ENCODE measurements at places on chromosomes 12 and 14. TPM values are rescaled to one million over a fixed set of nuclear protein-coding genes. Genes with fewer than 3 reads are reported as not detected.

DNA sequence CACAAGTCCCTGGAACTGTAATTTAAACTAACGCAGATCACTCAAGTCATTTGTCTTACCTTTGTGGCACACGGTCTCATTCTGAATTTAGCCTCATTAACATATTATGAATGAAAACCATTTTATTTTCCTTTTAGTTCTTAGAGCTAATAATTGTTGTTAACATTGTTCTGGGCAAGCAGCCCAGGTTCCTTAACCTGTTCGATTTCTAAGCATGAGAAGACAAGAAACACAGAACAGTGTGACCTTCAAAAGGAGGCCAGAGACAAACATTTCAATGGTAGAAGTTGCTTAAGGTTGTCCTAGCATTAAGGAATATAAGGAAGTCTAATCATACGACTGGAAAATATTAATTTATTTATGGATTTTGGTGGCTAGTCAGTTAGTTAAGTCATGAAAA lies 35.2 kb downstream of the PIWIL1 start:
- no peaks in the 10 kb centered on the region for H3K4me1 ChIP-seq
- no peak overlapping the region for H3K4me3 ChIP-seq
- no peaks in the 10 kb centered on the region for H3K27me3 ChIP-seq
- no peak overlapping the region for H3K27ac ChIP-seq
- DNase-seq, result no peak

- no peaks in the 10 kb centered on the region for H3K27me3 ChIP-seq
- no peak overlapping the region for H3K4me3 ChIP-seq
- no peak for DNase-seq
- no peak overlapping the region for H3K27ac ChIP-seq
- H3K4me1 ChIP-seq, result no peaks in the 10 kb centered on the region
Observed at GRCh38 chr14:72544615-72545387, 349.1 kb downstream of the DPF3 start.

- H3K27me3 ChIP-seq, result no peaks in the 10 kb centered on the region
- peaks cover 13% of the 10 kb centered on the region for H3K4me1 ChIP-seq
- no peak for DNase-seq
- no peak overlapping the region for H3K4me3 ChIP-seq
- no peaks in the 10 kb centered on the region for H3K36me3 ChIP-seq
- no peak overlapping the region for H3K27ac ChIP-seq
Observed at GRCh38 chr12:13114251-13115052, 11.0 kb upstream of the GSG1 start.

GRCh38 chr12:133120385-133121191 lies 9.5 kb downstream of the ZNF891 start:
- H3K27me3 ChIP-seq, result no peaks in the 10 kb centered on the region
- H3K4me1 ChIP-seq, result no peaks in the 10 kb centered on the region
- H3K36me3 ChIP-seq, result no peaks in the 10 kb centered on the region
- no peak overlapping the region for H3K4me3 ChIP-seq
- DNase-seq, result no peak

DNA sequence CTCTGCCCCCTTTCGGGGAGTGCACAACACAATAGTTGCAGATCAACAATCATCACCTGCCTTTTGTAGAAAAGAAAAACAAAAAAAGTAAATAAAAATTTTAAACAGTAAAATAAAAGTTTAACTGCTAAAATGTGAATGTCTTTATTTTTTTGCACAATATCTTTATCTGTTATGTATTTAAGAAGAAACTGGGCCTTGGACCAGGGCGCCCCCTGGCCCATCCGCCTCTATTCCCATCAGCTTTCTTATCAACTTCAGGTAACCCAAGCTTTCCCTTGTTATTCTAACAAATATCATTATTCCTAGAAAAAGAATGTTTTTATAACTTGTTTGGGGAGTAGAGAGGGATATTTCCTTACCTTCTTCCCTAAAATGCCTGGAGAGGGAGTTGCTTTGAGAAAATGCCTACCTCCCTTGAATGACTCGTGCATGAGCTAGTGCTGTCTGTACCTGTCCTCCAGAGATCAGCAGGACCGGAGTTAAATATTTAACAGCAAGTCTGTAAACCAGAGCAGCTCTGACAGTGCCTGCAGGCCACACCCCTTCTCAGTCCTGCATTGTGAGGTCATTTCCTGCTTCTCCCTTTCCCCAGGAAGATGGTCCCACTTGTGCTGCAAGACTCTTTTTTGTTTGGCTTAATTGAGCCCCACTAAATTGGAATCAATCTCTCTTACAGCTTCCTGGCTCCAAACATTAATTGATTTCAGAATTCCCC lies 192.8 kb upstream of the RGS6 start:
- no peak overlapping the region for H3K4me3 ChIP-seq
- peak; percentile 54 for DNase-seq
- no peaks in the 10 kb centered on the region for H3K36me3 ChIP-seq
- peaks cover 4% of the 10 kb centered on the region for H3K4me1 ChIP-seq

GRCh38 chr12:109598428-109598854 lies 24.8 kb downstream of the MVK start:
- DNase-seq, result no peak
- no peaks in the 10 kb centered on the region for H3K27me3 ChIP-seq
- peaks cover 11% of the 10 kb centered on the region for H3K4me1 ChIP-seq
- H3K36me3 ChIP-seq, result no peaks in the 10 kb centered on the region
- H3K4me3 ChIP-seq, result no peak overlapping the region

DNA sequence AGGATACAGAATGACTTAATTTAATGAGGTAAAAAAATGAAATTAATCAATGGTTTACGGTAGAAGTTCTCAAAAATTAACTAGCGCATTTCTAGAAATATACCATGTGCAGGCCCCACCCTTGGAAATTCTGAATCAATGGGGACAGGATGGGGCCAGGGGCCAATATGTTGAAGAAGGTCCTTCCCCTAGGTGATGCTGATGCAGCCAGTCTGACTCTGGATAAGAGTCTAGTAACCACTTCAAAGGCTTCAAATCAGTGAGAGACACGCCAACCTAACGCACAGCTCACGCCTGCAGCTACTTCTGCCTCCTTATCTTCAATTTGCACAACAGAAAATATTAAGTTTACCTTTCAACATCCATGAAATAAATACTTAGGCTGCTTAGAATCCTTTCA lies 14.9 kb downstream of the GIT2 start:
- no peak for DNase-seq
- peaks cover 27% of the 10 kb centered on the region for H3K36me3 ChIP-seq
- H3K4me1 ChIP-seq, result no peaks in the 10 kb centered on the region
- H3K27ac ChIP-seq, result no peak overlapping the region
- H3K27me3 ChIP-seq, result no peaks in the 10 kb centered on the region

GRCh38 chr14:61280526-61281185 lies 482 bp downstream of the TMEM30B start:
- no peak overlapping the region for H3K4me3 ChIP-seq
- no peaks in the 10 kb centered on the region for H3K36me3 ChIP-seq
- no peak for DNase-seq

GRCh38 chr12:28603801-28604200 lies 413.5 kb downstream of the CCDC91 start:
- H3K4me3 ChIP-seq, result no peak overlapping the region
- H3K36me3 ChIP-seq, result no peaks in the 10 kb centered on the region
- DNase-seq, result no peak
- no peaks in the 10 kb centered on the region for H3K27me3 ChIP-seq

DNA sequence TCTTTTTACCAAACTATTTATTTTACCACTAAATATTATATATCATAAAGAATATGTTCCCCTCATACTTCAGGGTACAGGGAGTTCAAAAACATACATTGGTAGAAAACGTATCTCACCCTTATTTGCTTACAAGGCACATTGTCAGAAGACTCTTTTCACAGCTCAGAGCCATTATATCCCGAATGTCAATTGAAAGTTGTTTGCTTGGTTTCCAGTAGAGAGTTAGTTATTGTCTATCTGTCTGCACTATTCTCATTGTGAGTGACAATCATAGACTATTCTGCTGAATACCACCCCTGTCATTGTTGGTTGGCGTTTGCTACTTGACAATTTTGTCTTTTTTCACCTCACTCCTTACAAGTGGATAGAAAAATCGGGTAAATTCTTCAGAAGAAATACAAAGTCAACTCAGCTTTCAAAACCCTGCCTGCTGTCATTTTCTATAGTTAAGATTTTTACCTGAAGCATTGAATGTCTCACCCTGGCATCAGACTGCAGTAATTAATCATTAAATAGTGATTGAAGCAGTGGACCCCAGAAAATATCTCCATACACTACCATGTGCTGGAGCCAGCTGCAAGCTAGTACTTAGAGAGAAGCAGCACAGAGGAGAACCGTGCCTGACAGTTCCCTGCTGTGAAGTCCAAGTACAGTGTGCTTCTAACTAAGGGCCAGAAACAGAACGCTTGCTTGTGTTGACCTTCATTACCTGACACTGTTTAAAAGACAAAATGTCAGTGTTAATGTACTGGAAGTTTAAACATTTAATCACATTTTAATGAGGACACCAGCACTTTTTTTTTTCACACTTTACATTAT lies 510.6 kb downstream of the RERGL start:
- H3K27ac ChIP-seq, result no peak overlapping the region
- no peaks in the 10 kb centered on the region for H3K4me1 ChIP-seq
- H3K36me3 ChIP-seq, result no peaks in the 10 kb centered on the region
- no peak overlapping the region for H3K4me3 ChIP-seq
- DNase-seq, result no peak

- no peak for DNase-seq
- no peak overlapping the region for H3K4me3 ChIP-seq
- H3K4me1 ChIP-seq, result no peaks in the 10 kb centered on the region
- no peaks in the 10 kb centered on the region for H3K36me3 ChIP-seq
- H3K27ac ChIP-seq, result no peak overlapping the region
- no peaks in the 10 kb centered on the region for H3K27me3 ChIP-seq
Observed at GRCh38 chr14:105503935-105504692, 13.1 kb downstream of the TEDC1 start.

DNA sequence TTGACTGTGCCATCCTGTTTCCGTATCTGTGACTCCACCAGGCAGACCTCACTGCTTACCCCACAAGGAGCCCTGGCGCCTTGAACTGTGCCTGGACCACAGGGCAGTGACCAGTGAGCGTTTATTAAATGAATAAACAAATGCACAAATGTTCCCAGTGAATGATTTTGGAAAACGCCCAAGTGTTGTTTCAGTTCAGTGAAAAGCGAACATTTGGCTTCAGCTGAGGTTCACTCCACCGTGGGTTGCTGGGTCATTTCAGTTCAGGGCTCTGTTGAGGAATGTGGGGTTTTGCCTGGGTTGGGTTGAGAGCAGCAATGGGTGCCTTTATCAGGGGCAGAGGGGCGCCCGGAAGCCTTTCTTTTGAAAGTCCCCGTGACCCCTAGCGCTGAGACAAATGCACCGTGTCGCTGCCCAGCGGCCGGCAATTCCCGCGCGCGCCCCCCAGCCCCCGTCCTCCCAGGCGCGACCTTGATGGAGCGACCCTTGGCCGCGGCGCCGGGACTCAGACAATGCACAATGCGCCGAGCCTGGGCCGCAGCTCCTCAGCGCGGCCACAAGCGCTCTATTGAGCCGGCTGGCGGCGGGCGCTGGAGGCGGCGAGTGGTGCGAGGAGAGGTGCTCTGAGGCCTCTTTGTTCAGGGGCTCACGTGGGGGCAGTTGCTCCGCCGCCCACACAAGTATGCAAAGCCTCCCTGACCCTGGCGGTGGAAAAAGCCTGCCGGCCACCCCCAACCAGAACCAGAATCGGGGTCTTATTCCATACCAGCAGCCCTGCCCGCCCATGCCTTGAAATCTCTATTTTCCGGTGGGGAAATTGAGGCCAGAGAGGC lies 40.5 kb upstream of the CLMN start:
- H3K27ac ChIP-seq, result no peak overlapping the region
- peaks cover 6% of the 10 kb centered on the region for H3K4me1 ChIP-seq
- no peaks in the 10 kb centered on the region for H3K36me3 ChIP-seq
- H3K4me3 ChIP-seq, result no peak overlapping the region
- no peak for DNase-seq

DNA sequence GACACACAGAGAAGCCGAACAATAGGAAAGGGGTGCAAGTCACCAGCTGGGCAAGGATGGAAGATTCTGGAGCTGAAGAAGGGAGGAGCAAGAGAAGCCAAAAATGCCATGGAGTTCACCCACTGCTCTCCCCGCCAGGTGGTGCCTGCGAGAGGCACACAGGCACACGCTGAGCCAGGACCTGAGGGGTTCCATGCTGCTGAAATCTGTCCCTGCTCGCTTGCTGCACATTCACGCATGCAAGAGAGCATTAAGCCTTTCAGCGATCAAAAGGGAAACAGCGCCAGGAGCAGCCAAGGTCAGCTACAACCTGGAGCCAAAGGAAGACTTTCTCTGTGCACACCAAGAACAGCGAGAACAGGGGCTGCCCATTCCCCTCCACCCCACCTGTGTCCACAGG lies 104.1 kb downstream of the ANO2 start:
- no peak overlapping the region for H3K4me3 ChIP-seq
- DNase-seq, result no peak

- no peak for DNase-seq
- H3K27ac ChIP-seq, result no peak overlapping the region
- no peaks in the 10 kb centered on the region for H3K36me3 ChIP-seq
- no peaks in the 10 kb centered on the region for H3K4me1 ChIP-seq
- no peak overlapping the region for H3K4me3 ChIP-seq
Observed at GRCh38 chr12:76738824-76739579, 24.9 kb upstream of the ZDHHC17 start.

DNA sequence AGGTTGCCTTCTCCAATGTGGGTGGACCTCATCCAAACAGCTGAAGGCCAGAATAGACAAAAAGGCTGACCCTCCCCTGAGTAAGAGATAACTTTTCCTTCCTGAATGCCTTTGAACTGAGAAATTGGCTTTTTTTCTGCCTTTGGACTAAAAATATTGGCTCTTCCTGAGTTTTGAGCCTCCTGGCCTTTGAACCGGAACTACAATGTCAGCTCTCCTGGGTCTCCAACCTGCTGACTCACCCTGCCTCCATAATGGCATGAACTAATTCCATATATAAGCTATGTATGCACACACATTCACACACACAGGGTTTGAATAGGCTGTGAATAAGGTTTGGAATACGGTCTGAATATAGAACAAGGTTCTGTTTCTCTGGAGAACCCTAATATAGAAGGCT lies 39.7 kb upstream of the TMEM260 start:
- DNase-seq, result no peak
- H3K36me3 ChIP-seq, result no peaks in the 10 kb centered on the region
- no peak overlapping the region for H3K27ac ChIP-seq
- H3K27me3 ChIP-seq, result no peaks in the 10 kb centered on the region

- H3K4me1 ChIP-seq, result no peaks in the 10 kb centered on the region
- no peak for DNase-seq
- no peaks in the 10 kb centered on the region for H3K36me3 ChIP-seq
- no peak overlapping the region for H3K4me3 ChIP-seq
- no peak overlapping the region for H3K27ac ChIP-seq
Observed at GRCh38 chr14:104594310-104595046, 10.1 kb downstream of the TMEM179 start.

DNA sequence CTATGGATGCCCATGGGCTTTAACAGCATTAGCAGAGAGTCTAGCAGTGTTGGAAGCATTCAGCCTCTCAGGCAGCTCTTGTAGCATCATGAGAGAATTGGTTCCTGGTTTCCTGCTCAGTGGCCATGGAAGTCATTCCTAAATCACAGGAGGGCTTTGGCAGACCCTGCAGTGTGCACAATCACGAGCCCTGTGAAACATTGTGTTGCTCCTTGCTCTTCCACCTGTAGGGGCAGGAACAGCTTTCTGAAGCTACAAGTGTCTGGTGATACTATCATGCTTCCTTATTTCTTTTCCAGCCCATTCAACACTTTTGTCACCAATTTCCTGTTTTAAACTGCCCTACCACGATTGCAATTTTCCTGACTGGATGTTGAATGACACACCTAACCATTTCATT lies 402.2 kb upstream of the USP15 start:
- no peaks in the 10 kb centered on the region for H3K4me1 ChIP-seq
- no peaks in the 10 kb centered on the region for H3K27me3 ChIP-seq
- no peaks in the 10 kb centered on the region for H3K36me3 ChIP-seq
- DNase-seq, result no peak

Gene RNASE7
- not detected for total RNA-seq

Gene CCDC60
- not detected for total RNA-seq

Gene KLRC4
- total RNA-seq, result 2.1 TPM

Gene CLEC4E
- total RNA-seq, result not detected

Gene REP15
- 0.86 TPM for total RNA-seq

Gene CCDC175
- not detected for total RNA-seq
